ENCODE measurements at places on chromosomes 6 and 20.

- no peak for DNase-seq
These were observed 2.1 kb downstream of the EZR start for GRCh38 chr6:158816803-158817727.

DNA sequence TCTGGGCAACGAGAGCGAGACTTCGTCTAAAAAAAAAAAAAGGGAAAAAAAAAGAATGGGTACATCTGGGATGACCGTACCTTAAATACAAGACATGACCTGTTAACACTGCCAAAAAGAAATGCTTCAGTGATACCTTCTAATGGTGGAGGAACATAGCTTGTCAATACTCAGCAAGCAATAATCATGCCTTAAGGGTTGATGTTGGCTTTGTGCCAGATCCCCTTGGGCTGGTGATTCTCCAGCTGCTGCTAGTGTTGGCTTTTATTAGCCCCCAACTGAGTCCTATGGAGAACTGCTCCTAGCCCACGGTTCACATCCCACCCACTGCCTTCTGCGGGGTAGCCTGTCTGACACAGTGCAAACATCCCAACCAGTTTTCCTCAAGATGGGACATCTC, 134.9 kb downstream of the PLCB1 start:
- no peak for DNase-seq

GRCh38 chr6:101163611-101164010, 229.9 kb upstream of the GRIK2 start:
- no peak for DNase-seq

DNA sequence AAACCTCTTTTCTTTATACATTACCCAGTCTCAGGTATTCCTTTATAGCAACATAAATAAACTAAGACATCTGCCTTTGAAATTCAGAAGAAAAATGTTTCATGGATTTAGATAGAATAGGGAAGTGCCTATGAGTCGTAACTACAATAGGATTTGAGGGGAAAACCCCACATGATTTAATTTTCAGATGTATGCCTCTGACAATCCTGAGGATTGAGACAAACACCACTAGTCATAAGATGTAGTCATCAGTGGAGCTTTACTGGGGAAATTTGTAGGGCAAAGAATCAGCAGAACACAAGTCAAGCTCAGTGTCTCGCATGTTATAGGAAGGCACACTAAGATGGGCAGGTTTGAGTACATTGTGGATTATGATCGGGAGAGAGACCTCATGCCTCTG, 566.4 kb downstream of the BMP2 start:
- no peak for DNase-seq

DNA sequence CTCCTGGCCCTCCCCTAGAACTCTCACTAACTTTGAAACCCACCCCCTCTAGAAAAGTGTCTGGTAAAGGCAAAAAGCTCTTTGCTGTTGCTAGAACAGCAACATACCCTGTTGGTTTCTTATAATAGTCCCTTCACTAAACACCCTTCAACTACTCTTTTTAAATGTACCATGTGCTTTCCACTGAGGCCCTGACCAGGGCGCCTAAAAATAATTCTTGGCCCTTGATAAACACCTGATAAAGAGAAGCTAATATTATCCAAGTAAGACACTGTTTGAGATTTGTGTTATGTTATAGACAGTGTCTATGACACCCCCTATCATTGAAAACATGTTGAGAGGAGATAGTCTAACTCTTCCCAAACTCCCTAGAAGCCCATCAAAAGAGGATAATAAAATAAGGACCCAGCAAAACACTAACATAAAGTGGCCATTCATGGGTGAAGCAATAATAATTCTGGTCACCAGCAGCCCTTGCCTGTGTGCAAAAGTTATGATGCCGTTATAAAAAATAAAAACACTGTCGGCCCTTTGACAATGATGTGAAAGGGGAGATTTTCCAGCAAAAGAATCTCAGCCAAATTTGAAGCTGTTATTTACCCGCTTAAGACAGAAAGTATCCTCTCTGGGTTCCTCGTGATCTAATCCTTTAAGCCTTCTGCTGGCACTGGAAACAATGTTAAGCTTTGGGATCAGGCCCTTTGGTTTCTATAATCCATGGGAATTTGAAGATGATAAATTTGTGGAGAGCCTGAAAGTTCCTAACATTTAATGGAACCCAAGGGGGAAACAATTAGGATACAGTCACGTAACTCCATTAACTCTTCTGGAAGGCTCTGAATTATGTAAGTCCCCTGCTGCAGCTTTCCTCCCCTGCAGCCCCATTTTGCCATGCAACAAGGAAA, 122.6 kb upstream of the PLCB4 start:
- no peak for DNase-seq

Measured in stimulated activated CD4-positive, alpha-beta T cell treated with anti-CD3 and anti-CD28 coated beads, Interleukin-2, amount 100 ng/mL, for 4 hours (primary cell).